Fibroblast of skin of left quadriceps (primary cell): ENCODE measurements at places on chromosomes 3 and 15.
A peak's percentile ranks its signal among the peaks of the same experiment; 100 is the strongest.

- no peak for DNase-seq
Measured at GRCh38 chr3:194360568-194360967, 9.0 kb downstream of the LRRC15 start.

- DNase-seq = no peak
Measured at GRCh38 chr3:195551381-195551978, 8.4 kb upstream of the PPP1R2 start.

DNA sequence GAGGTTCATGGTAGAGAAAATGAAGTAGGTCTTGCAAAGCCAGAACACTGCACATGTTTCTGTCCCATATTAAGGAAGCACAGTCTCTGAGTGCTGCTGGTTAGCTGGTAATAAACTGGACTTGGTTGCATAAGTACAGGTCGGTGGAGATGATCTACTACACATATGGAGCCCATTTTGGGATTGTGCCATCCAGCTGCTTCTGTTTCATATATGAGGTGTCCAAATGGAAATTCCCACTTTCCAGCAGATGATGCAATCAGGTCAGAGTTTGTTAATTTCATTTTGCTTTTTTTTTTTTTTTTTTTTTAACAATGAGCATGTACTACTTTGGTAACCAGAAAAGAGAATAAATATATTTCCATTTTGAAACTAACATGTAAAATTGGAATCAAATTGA, 122.6 kb downstream of the SATB1 start:
- peak; percentile 53 for DNase-seq

DNA sequence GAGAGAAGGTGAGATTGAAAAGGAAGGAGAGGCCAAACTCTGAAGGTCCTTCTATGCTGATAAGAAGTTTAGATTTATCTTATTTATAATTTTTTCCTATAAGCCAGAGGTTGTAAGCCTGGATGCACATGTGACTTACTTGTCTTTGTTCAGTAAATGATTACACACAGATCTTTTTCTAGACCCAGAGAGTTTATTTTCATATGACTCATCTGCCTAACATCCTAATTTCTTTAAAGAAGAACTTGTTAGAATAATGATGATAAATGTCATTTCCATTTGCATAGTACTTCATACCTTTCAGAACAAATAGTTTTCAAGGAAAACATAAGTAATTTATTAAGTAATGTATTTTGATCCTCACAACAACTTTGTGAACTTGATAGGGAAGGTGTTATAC, 434.8 kb upstream of the DPH6 start:
- DNase-seq = peak; percentile 29

DNA sequence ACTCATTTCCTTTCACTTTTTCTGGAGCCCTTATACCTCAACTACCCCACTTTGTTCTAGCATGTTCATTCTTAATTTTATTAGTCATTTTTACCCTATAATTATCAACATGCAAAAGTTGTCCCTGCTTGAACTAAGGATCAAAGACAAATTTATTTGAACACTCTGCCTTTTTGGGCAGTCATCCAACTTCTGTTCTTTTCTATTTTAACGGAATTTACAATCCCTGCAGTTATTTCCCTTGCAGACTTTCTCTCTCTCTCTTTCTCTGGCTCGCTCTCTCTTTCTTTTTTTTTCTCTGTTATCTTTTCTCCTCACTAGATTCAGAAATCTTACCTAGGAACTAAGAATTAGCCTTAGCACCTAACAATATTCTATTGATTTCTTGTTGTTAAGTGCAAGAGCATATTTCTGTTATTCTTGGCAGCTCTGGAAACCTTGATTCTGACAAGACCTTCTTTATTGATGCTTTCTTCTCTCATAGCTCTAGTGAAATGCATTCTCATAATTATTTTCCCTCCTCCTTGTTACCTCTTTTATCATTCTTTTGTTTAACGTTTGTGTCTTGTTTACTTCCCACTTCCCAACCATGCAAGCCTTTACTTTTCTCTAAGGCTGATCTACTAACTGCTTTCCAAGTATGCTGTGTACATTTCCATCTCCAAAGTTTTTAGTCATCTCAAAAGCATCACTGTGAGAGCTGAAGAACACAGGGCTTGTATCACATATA, 951.6 kb downstream of the DIPK2A start:
- DNase-seq = no peak

DNA sequence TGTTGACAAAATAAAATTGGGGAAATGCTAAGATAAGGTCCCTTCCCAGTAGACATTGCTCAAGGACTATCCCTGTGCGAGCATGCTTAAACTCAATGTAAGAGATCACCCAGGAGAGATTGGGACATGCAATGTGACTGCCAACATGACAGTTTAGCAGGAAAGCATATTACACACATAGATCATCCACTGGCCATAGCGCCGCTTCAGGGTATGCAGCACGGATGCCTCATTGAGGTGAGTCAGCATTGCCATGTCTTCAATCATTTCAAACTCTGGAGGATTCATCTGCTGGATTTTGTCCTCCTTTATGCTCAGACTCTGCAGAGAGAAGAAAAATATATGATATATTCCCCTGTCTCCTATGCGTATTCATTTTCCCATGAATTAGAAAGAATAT, 8.9 kb downstream of the MYH15 start:
- DNase-seq = no peak

GRCh38 chr15:98943601-98944151, 63.9 kb downstream of the PGPEP1L start:
- no peak for DNase-seq

GRCh38 chr3:25536521-25537391, 108.7 kb downstream of the RARB start:
- peak; percentile 61 for DNase-seq

DNA sequence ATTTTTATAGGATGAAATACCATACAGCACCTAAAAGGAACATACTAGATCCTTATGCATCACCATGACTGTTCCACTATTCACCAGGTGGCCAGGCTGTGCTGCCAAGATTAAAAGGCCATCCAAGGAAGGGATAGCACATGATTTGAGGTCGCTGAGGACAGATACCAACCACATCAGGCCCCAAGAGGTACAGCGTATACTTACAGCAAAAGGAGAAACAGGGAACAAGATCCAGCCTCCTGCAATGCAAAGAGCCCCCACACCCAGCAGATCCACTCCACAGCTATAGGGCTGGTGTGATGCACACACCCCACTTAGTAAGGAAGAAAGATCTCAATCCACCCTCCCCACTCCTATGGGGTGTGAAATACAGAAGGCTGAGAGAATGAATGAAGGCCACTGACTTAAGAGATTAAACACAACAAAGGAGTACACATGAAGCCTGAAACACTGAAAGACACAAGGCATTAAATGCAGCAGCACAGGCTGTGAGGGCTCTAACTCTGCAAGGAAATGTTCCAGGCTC, 32.0 kb upstream of the ZNF445 start:
- DNase-seq = no peak

GRCh38 chr3:121601212-121601812, 8.1 kb downstream of the FBXO40 start:
- no peak for DNase-seq

DNA sequence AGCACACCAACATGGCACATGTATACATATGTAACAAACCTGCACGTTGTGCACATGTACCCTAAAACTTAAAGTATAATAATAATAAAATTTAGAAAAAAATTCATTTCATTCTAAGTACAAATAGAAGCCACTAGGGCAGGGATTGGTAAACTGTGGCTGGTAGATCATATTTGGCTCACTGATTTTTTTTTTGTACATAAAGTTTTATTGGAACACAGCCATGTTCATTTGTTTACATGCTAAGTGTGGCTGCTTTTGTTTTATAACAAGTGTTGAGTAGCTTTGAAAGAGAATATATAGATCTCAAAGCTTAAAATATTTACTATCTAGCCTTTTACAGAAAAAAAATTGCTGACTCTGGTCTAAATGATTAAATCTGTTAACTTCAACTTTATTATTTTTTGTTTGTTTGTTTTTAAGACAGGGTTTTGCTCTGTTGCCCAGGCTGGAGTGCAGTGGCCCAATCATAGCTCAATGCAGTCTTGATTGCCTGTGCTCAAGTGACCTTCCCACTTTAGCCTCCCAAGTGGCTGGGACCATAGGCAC, 32.8 kb downstream of the SLC30A4 start:
- no peak for DNase-seq

DNA sequence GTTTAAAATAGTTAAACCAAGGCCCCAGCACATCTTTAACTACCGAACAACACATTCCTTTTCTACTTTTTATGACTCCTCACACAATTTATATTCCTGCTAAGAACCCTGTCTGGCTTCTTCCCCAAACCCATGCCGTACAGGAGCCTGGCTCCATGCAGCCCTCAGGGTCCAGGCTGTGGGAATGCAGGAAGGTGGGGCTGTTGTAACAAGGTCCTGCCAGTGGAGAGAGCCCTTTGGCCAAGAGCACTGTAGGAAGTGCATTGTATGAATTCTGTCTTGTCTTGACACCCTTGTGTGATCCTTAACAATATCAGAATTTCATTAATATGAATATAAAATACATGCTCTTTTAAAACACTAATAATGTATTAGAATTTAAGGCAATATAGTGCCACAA, 563.8 kb downstream of the TBL1XR1 start:
- DNase-seq = no peak

DNA sequence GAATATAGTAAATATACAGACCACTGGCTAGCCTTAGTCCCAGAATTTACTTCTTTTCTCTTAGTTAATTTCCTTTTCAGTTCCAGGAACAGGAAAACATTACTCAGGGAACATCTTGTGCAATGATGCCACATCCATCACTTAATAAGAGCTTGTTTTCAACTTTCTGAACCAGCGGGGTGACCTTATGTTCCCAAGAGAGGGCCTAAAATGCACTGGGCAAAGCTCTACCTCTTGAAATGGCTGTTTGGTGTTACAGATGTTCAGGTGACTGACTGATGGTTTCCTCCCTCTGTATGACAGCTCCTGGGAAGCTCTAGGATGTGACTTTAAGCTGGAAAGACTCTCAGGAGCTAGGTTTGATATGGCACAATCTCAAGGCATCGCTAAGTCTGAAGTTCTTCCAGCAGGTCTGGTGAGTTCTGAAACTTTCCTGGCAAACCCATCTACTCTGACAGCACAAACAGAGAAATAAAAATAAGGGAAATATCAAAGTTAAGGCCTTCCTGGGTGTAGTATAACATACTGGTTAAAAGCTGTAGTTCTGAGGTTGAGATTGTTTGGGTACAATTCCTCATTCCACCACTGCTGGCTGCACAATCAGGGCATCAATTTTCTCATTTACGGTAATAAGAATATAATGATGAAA, 98.6 kb downstream of the ZIC1 start:
- DNase-seq = no peak
